ENCODE measurements at places on chromosomes 12 and 14. TPM values are rescaled to one million over a fixed set of nuclear protein-coding genes. Genes with fewer than 3 reads are reported as not detected.

The ACRBP gene
- total RNA-seq, result not detected

DNA sequence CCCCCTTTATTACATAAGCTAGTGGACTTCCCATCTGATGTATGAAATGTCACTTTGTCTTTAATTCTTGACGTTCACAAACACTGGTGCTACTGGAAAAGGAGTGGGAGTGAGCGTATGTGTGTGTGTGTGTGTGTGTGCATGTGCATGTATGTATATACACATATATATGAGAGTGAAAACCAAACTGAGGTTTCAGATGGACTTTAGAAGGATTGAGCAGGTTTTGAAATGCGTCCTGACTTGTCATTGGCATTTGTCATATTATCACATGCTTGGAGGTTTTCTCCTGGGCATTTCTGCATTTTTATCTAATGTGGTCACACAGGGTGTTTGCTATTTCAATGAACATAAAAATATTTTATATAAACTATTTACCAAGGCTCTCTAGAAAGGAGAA lies 1085.9 kb downstream of the BCL11B start:
- DNase-seq, result no peak

The ACACB gene
- 1.7 TPM for total RNA-seq

- no peak for DNase-seq
Measured at GRCh38 chr12:46874642-46875041, 48.8 kb upstream of the SLC38A4 start.

Measured in G401 (cell line).